Retinal pigment epithelial cell (primary cell): ENCODE measurements at places on chromosomes 3 and 15.

- DNase-seq, result no peak
These were observed 177.5 kb upstream of the CGNL1 start for GRCh38 chr15:57198654-57199291.

- no peak for DNase-seq
These were observed 63.9 kb downstream of the IQSEC1 start for GRCh38 chr3:13009132-13009945.

DNA sequence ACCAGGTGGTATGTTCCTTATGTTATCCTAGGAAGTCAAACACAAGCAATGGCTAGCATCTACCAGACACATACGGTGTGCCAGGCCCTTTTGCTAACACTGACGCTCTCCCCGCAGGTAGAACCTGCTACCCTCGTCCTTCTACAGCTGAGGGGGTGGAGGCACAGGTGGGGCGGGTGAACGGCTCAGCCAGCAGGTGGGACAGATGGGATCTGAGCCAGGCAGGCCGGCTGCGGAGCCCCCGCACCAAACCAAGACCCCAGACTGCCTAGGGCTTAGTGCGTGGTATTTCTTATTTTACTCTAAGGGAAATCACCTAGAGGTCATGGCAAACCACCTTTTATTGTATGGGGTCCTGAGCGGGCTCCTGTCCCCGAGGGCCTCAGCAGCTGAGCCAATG, 53.9 kb upstream of the PCSK6 start:
- no peak for DNase-seq

GRCh38 chr3:46998121-46998851, 18.8 kb downstream of the NBEAL2 start:
- DNase-seq, result no peak

GRCh38 chr3:72960812-72961518, 35.6 kb upstream of the PPP4R2 start:
- DNase-seq, result peak; percentile 75

DNA sequence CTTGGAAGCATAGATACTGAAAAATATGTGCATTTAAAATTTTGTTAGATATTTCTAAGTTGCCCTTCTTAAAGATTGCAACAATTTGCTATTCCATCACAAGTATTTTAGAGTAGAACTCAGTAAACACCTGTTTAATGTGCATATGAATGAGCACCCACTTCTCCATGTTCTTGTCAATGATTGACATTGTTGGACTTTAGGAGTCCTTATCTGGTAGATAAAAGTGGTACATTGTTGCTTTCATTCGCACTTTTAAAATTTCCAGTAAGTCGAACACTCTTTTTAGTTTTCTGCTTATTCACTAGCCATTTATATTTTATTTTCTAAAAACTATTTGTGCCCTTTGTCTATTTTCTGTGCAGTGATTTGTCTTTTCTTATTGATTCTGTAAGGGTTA, 478.3 kb downstream of the SOX2 start:
- no peak for DNase-seq

DNA sequence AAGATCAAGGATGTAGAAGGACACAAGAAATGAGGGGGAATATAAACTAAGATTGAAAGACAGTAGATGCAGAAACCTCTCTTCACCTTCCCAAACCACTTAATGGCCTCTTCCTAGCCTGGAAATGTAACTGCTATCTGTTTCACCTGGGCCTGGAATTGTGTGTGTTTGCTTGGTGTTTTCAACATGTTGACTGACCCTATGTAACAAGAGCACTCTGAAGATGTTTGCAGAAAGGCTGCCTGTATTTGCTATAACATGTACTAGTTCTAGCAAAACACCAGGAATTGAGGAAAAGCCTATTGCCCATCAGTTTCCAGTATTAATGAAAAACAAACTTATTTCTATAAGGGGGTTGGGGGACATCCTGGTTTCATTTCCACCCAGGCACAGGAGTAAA, 248.3 kb downstream of the WDR72 start:
- DNase-seq, result no peak

DNA sequence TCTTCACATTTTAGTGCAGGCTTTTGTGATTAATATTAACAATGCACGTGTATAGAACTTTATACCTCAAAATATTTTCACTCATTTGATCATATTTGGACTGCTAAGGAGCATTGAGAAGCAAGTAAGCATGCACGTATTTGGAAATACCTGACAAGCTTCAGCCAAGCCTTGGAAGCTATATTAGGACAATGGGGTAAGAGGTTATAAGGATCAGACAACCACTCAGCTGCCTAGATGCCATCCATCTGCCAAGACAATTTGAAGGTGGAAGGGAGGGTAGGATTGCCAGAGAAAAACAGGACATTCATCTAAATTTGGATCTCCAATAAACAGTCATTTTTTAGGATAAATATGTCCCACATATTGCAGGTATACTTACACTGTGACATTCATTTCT, 394.9 kb upstream of the CFAP20DC start:
- no peak for DNase-seq

DNA sequence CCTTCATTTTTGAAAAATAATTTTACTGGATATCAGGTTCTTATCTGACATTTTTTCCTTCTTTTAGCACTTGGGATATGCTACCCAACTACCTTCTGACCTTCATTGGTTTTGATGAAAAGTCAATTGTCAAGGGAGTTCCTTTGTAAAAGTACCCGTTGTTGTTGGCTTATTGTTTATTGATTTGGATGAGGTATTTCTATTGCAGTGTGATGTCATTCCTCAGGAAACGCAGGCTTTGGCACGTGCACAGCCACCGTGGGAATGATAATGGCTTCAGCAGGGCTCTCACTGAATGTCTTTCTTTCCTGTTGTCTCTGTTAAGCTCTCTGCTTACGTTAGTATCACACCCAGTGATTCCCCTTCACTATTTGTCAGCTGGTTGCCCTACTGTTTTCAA, 944.6 kb downstream of the CADM2 start:
- no peak for DNase-seq

- no peak for DNase-seq
These were observed 697.1 kb upstream of the ARPP21 start for GRCh38 chr3:34942256-34942655.

DNA sequence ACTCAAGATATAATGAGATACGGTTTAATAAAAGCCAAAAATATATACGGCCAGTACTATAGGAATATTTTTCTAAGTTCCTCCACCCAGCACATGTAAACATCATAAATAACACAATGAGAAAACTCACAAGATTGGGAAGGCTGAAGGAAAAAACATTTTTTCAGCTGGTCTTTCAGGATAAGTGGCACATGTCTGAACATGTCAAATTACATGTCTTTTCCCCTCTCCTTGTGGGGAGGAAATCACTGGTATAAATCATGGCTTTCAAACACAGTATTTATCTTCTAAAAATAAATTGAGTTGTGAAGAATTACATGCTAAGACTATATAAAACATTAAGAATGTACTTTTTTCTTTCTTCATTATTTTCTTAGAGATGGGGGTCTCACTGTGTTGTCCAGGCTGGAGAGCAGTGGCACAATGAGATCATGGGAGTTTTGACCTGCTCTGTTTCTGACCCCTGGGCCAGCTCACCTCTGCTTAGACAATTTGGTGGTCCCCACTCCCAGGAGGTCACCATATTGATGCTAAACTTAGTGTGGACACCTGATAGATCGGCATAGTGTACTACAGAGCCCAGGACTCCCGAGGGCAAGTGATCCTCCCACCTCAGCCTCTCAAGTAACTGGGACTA, 32.8 kb downstream of the ETV5 start:
- DNase-seq, result no peak
